ENCODE measurements at places on chromosomes 12 and 14.

GRCh38 chr12:10067942-10068341, 30.8 kb downstream of the CLEC1A start:
- DNase-seq: no peak

- DNase-seq: no peak
These were observed 62.4 kb downstream of the PPM1A start for GRCh38 chr14:60311417-60311816.

GRCh38 chr12:127771546-127771945, 495.4 kb upstream of the TMEM132C start:
- DNase-seq: no peak

DNA sequence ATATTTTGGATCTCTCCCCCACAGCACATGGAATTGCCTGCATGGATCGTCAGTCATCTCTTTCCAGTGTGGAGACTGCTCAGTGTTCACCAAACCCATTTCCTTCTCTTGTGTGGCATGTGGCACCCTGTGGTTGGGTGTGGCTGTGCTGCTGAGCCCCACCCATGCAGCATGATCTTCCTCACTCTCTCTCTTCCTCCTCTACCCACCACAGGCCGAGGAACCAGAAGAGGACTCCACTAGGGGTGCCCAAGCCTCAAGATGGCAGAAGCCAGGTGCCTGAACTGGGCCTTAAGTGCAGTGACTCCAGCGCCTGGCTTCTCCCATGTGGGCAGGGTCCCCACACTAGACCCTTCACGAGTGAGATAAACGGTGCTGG, 66.8 kb upstream of the GPR68 start:
- no peak for DNase-seq

DNA sequence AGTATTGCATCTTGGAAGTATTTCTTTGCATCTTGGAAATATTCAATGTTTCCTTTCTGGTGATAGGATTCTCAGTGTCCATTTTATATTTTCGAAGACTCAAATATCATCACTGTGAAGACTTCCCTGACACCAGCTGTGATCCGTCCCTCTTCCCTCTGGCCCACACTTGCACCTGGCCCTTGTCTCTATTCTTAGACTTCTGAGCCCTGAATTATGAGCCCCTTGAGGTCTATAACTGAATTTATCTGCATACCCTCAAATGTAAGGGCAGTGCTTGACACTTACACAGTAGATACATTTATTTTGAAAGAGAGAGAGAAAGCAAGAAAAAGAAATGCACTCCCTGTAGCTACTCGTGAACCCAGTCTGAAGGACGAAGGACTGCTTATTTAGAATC, 376.7 kb downstream of the ZFP36L1 start:
- no peak for DNase-seq

Measured in stimulated activated CD4-positive, alpha-beta T cell treated with anti-CD3 and anti-CD28 coated beads, TNF-alpha, amount 100 ng/mL, for 48 hours (primary cell).